ENCODE measurements at places on chromosomes 1 and 21.
A peak's percentile ranks its signal among the peaks of the same experiment; 100 is the strongest.

- peak; percentile 65 for DNase-seq
Measured at GRCh38 chr1:159076438-159077119, at the start of gene AIM2. AIM2 (minus strand) TSS chr1:159076766; CDS start chr1:159073499, 3,267 bp downstream.

DNA sequence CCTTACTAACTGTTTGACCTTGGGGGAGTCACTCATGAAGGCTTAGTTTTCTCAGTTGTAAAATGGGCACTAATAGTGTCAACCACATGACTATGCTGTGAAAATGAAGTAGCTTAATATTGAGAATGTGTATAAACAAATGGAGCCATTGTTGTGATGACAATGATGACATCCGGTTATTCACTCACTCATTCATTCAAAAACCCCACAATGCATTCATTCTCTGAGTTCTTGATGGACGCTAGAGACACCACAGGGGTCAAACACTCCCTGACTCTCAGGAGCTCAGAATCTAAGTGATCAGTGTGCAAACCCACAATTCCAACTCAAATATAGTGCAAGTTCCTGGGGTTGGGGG is 138.9 kb downstream of the FOXD2 start:
- DNase-seq = no peak

GRCh38 chr1:101220906-101221305 is 15.9 kb upstream of the S1PR1 start:
- no peak for DNase-seq

GRCh38 chr1:189567890-189568289 is 909.8 kb downstream of the BRINP3 start:
- DNase-seq = no peak

- no peak for DNase-seq
Measured at GRCh38 chr1:196546272-196547111, 61.7 kb downstream of the KCNT2 start.

GRCh38 chr1:145878724-145879123 is 6.9 kb downstream of the ANKRD35 start:
- DNase-seq = no peak

DNA sequence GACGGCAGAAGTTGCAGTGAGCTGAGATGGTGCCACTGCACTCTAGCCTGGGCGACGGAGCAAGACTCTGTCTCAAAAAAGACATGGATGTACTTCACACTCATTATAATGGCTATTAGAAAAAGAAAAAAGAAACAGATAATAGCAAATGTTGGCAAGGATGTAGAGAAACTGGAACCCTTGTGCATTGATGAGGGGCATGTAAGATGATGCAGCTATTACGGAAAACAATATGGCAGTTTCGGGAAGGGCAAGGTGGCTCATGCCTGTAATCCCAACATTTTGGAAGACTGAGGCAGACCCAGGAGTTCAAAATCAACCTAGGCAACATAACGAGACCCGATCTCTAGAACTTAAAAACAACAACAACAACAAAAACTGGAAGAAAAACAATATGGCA is 22.3 kb downstream of the TRIT1 start:
- no peak for DNase-seq

DNA sequence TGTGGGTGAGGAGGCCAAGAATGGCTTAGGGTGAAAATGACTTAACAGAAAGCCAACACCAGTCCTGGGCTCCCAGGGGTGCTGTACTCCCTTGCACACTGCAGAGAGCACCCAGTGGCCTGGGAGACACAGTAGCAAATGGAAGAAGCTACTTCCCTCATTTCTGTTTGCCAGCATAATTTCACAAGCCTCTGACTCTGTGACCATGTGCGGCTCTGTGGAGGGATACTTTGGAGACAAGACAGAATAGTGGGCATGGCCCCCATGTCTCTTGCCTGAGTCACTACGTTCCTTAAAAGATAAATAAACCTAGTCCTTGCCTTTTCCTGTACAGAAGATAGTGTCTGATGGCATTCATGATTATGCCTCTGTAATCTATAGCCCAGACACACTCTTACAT is 38.1 kb downstream of the TRIM62 start:
- no peak for DNase-seq

DNA sequence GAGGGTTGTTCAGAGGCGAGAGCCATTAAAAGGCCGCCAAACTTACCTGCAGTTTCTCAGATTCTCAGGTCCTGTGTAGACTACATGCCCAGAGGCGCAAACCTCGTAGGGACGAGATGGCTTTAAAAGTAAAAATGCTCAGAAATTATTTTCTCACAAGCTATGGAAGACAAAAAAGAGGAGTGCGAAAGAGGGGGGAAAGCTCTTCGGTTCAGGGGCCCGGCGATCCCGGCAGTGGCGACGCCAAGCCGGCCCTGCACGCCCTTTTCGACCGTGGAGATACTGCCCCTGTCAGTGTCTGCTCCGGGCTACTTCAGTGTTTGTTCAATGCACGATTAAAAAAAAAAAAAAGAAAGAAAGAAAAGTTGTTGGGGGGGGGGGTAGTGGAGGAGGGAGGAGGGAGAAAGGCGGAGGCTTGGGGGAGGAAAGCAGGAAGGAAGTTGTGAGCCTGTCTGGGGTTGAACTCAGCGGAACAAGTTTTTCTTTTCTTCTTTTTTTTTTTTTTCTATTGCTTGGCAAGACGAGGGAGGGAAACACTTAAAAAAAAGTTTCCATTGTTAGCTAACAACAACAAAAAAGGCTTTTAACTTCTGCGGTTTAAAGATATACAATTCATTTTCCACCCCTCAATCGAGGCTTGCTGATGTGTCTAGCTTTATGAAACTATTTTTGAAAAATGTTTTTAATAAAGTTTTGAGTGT is at the start of gene ITPKB:
Gene ITPKB (minus strand): TSS at position 288 of the 701 bp plus-strand sequence. CDS start 1,824 bp downstream, outside the sequence.
- peak; percentile 76 for DNase-seq

GRCh38 chr1:87203904-87204303 is 124.8 kb upstream of the LMO4 start:
- no peak for DNase-seq

DNA sequence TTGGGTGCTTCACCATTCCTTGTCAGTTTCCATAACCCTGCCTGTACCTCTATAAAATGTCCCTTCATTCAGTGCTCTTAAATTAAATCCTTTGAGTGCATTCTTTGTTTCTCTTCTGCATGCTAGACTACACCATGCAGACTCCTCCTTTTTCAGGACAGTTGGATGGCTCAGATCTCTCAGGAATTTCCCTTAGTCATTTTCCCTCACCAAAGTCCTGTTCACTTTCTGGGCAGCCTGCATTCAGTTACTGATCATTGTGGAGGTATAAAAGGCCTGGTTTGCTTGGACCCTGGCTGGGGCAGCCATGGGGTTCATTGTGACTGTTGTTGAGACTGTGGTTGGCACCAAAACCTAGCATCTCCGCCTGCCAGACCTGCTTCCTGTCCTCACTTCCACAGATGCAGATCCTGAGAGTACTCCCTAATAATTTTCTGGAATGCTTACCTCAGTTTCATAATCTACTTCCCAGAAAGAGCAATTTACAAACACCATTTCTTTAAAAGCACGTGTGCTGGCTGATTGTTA is 88.4 kb downstream of the PDE4B start:
- DNase-seq = no peak

- no peak for DNase-seq
Measured at GRCh38 chr21:39681845-39682244, 63.1 kb upstream of the IGSF5 start.

DNA sequence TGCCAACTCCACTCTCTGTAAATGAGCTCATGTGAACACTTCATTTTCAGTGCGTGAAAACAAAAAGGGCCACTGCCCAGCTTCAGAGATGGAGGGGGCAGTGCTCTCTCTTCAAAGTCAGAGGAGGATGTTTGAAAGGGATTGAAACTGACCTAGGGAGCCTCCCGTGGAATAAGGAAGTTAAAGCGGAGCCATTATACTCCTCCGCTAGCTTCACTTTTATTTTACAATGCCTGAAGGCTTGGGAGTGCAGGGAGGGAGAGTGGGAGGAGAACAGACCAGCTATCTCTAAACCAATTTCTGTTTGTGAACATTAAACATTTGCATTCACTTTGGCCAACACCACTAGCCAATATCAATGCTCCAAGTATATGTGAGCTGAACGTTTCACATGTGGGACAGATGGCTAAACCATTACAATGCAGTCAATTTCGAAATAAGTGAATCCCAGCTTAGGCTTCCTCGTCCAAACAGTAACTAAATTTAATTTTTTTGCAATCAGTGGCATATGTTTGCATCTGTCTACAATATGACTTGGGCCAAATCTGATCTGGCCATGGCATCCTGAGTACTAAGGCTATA is 126.9 kb downstream of the ESRRG start:
- no peak for DNase-seq

DNA sequence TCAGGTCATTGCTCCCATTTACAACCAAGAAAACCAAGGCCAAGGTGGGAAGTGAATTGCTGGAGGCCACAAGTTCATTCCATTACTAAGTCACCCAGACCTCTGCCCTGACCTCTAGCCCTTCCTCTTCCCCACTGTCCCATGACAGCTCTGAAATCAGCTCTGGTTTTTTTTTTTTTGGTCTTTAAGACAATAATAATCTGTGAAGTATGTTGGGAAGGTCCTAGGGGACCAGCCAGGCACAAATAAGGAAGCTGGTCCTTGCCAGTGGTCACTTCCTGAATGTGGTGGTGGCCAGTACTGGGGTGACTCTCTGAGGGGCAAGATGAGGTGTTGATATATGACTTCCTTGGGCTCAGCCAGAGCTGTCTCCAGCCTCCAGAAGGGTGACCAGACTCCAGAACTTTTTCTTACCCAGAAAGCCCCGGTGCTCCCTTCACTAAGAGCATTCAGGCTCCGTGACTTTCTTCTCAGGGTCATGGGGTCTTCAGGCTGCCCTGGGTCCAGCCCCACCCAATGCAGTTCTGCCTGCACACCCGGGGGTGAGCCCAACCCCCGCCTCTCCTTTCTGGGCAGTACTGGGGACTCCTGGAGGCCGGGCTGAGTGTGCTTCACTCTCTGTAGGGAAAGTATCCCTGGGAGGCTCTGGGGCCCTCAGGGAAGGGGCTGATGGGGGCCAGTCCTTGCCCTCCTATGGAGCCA is 159.6 kb downstream of the PTPRU start:
- no peak for DNase-seq

GRCh38 chr1:5002676-5003075 is 348.3 kb downstream of the AJAP1 start:
- no peak for DNase-seq

All from natural killer cell treated with Interleukin-12 subunit alpha and Interleukin-12 subunit beta and Interleukin-15 and Interleukin-18, amount 100 ng/mL, for 72 hours (primary cell).